Activated CD4-positive, alpha-beta T cell treated with anti-CD3 and anti-CD28 coated beads for 36 hours (primary cell): ENCODE measurements at places on chromosomes 3 and 15.

DNA sequence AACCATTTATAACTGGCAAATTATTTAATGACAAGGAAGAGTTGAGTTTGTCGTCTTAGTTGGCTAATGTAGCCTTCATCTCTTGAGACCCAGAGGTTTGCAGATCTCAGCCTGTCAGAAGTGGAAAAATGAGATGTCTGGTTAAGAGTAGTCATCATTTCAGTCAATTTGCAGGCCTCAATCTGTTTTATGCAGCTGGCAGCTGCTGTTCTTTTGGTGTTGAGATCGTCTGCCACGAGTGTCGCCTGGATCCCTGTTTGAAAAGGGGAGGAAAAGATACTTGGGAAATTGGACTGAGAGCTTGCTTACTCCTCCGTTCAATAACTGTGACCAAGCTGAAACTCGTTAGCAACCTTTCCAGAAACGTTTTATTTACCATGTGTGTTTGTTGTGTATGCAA is 2.3 kb downstream of the PHLDB2 start:
- peaks cover 36% of the 10 kb centered on the region for H3K27me3 ChIP-seq
- H3K27ac ChIP-seq, result no peak overlapping the region
- no peak overlapping the region for H3K4me3 ChIP-seq
- H3K4me1 ChIP-seq, result peaks cover 11% of the 10 kb centered on the region
- DNase-seq, result no peak
- no peaks in the 10 kb centered on the region for H3K36me3 ChIP-seq

- H3K4me1 ChIP-seq, result no peaks in the 10 kb centered on the region
- no peak overlapping the region for H3K4me3 ChIP-seq
- H3K27ac ChIP-seq, result no peak overlapping the region
- H3K27me3 ChIP-seq, result peaks cover 20% of the 10 kb centered on the region
- no peaks in the 10 kb centered on the region for H3K36me3 ChIP-seq
- no peak for DNase-seq
Observed at GRCh38 chr15:48096355-48096786, 24.4 kb upstream of the SLC24A5 start.

DNA sequence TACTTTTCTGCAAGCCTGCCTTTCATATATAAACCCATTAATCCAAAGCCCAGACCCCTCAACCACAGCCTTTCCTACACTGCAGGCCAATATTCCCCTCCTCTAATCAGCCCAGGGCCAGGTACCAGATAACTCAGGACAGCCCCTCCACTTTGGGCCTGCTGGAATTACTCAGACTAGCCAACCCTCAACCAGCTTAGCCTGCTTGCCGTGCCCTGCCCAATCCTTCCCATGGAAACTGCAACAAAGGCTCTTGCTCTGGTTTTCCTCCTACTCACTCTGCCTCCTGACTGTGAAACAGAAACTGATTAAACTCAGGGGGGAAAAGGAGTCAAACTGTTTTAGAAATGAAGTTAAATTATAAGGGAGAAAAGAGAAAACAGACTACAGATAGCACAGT is 248.1 kb downstream of the KLF13 start:
- no peak overlapping the region for H3K4me3 ChIP-seq
- H3K27me3 ChIP-seq, result peaks cover 7% of the 10 kb centered on the region
- DNase-seq, result no peak
- H3K36me3 ChIP-seq, result no peaks in the 10 kb centered on the region
- peaks cover 3% of the 10 kb centered on the region for H3K4me1 ChIP-seq

GRCh38 chr3:142574665-142575064 is 3.9 kb downstream of the ATR start:
- peaks cover 40% of the 10 kb centered on the region for H3K4me1 ChIP-seq
- H3K4me3 ChIP-seq, result no peak overlapping the region
- no peaks in the 10 kb centered on the region for H3K27me3 ChIP-seq
- peaks cover 20% of the 10 kb centered on the region for H3K36me3 ChIP-seq
- DNase-seq, result no peak
- no peak overlapping the region for H3K27ac ChIP-seq
